A549 treated with CORT108297 at 1 μM for 4 hours (cell line): ENCODE measurements at places on chromosomes 3 and 15. TPM values are rescaled to one million over a fixed set of nuclear protein-coding genes. Genes with fewer than 3 reads are reported as not detected.

Gene CDC25A
- total RNA-seq: 8.2 to 10.5 TPM (median 9.5 TPM) in 5 replicates

Gene DVL3
- 17.8 to 28.6 TPM (median 27.7 TPM) in 5 replicates for total RNA-seq

Gene CFAP91
- total RNA-seq: 0.22 to 0.56 TPM (median 0.23 TPM) in 5 replicates

Gene RPL35A
- 1,019 to 1,173 TPM (median 1,030 TPM) in 5 replicates for total RNA-seq

Gene LTF
- 0.15 TPM in 1 of 5 replicates, not detected in the others for total RNA-seq

Gene CTXN2
- total RNA-seq: 0.02 to 0.05 TPM (median 0.03 TPM) in 4 of 5 replicates, not detected in the other
